ENCODE measurements at places on chromosomes 1 and 21.

DNA sequence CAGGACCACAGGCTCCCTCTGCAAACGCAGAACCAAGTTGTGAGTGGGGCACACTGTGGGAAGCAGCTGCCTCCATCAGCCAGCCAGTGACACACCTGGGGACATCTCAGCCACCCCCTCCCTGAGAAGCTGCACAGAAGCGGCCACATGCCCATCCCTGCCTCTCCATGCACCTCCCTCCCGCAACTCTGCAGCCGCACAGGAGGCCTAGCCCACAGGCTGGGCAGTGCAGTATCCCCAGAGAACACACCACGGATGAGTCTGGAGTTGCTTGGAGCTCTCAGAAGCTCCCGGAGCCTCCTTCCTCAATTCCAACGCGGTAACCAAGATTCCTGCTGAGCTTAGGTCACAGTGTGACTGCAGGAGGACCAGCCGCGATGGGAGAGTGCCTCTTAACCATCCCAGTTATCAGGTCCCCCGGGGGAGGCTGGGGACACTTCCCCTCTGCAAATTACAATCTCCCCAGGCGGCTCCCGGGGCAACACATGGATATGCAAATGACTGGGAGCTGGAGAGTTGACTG lies 1.2 kb upstream of the WNT3A start:
- no peak for DNase-seq

DNA sequence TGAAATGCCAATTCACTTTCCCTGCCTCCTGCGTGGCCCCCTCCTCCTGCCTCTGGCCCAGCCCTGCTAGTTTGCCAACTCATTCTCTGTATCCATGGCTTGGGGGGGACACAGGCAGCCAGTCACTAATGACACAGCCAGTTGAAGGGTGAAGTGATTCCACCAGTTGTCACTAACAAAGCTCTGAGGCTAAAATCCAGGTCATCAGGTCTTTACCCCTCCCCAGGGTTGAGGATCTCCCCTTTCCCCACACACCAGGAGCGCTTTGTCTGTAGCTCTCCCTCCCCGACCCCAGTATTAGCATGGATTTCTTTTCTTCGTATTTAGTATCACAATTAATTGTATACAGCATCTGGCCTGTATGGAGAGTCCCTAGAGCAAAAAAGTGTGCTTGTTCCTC lies 394.1 kb downstream of the RRAGC start:
- no peak for DNase-seq

DNA sequence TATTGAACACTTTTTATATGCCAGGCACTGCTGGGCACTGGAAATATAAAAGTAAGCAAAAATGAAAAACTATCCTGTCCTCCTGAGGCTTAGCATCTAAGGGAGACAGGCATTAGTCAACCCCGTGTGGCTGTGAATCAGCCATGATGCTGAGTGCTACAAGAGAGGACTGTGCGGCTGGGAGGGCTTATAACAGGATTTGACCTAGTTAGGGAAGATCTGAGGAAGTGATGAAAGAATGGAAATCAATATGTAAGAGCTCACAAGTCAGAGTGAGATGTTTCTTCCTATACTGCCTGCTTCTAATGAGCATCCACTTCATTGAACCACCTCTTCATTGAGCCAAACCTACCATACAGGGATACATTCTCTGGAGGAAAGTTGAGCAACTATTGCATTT lies 15.1 kb downstream of the TRIM45 start:
- no peak for DNase-seq

GRCh38 chr1:68375919-68376318 lies 73.8 kb downstream of the RPE65 start:
- no peak for DNase-seq
